ENCODE measurements at places on chromosomes 2 and 18. TPM values are rescaled to one million over a fixed set of nuclear protein-coding genes. Genes with fewer than 3 reads are reported as not detected.

GRCh38 chr2:127347734-127348392, 39.9 kb downstream of the MAP3K2 start:
- peaks cover 8% of the 10 kb centered on the region for H3K4me1 ChIP-seq
- no peak overlapping the region for H3K27ac ChIP-seq
- no peaks in the 10 kb centered on the region for H3K27me3 ChIP-seq
- no peaks in the 10 kb centered on the region for H3K36me3 ChIP-seq
- no peak overlapping the region for H3K4me3 ChIP-seq

- H3K4me1 ChIP-seq = no peaks in the 10 kb centered on the region
- H3K27me3 ChIP-seq = no peaks in the 10 kb centered on the region
- no peak overlapping the region for H3K27ac ChIP-seq
- no peak for DNase-seq
- no peak overlapping the region for H3K4me3 ChIP-seq
- H3K36me3 ChIP-seq = peaks cover 27% of the 10 kb centered on the region
Measured at GRCh38 chr2:37119157-37119556, 34.8 kb downstream of the GPATCH11 start.

- H3K27ac ChIP-seq = no peak overlapping the region
- no peak for DNase-seq
- no peak overlapping the region for H3K4me3 ChIP-seq
- H3K36me3 ChIP-seq = peaks cover 16% of the 10 kb centered on the region
- no peaks in the 10 kb centered on the region for H3K27me3 ChIP-seq
Measured at GRCh38 chr2:74051504-74051903, 66.8 kb downstream of the TET3 start.

- no peaks in the 10 kb centered on the region for H3K4me1 ChIP-seq
- DNase-seq = no peak
- H3K36me3 ChIP-seq = no peaks in the 10 kb centered on the region
- peaks cover 1% of the 10 kb centered on the region for H3K27me3 ChIP-seq
Measured at GRCh38 chr18:58009166-58009565, 34.9 kb upstream of the NEDD4L start.

The AQP12A gene
- not detected for total RNA-seq

The ABCG5 gene
- total RNA-seq = not detected

GRCh38 chr2:151097128-151097527, 164.5 kb downstream of the RBM43 start:
- no peak overlapping the region for H3K27ac ChIP-seq
- no peaks in the 10 kb centered on the region for H3K36me3 ChIP-seq
- H3K27me3 ChIP-seq = no peaks in the 10 kb centered on the region
- H3K4me3 ChIP-seq = no peak overlapping the region

DNA sequence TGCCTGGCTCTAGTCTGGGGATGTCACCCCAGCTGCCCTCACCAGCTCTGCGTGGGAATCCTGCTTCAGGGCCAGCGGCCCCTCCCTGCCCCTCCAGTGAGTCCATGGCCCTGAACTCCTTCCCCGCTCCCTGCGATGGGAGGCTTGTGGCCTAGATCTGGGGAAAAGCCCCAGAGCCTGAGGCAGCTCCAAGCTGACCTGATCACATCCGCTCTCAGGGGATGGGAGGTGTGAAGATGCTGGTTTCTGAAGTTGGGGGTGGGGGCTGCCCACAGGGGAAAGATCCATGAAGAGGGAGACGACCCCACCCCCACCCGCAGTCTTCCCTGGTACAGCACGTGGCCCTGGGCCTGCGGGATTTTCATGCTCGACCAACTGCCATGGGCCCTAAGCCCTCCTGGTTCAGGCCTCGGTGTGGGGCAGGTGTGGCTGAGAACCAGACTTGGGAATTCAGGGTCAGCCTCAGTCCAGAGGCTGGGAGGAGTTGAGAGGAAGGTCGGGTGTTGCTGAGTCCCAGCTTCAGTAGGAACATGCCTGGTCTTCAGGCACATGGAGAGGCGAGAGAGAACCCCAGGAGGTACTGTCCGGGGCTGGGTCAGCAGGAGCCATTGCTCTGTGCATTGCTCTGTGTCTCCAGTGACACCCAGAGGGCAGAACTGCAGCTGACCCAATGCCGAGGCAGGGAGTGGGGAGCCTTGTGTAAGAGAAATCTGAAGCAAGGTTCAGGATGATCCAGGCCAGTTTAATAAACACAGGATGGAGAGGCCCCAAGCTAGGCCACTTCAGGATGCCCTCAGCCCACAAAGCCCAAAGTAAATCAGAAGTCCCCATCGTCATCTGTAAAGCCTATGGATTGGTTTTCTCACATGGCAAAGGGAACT, 115.1 kb downstream of the CAPN13 start:
- H3K27ac ChIP-seq = no peak overlapping the region
- H3K36me3 ChIP-seq = no peaks in the 10 kb centered on the region
- no peak for DNase-seq
- H3K4me3 ChIP-seq = no peak overlapping the region
- H3K27me3 ChIP-seq = no peaks in the 10 kb centered on the region

DNA sequence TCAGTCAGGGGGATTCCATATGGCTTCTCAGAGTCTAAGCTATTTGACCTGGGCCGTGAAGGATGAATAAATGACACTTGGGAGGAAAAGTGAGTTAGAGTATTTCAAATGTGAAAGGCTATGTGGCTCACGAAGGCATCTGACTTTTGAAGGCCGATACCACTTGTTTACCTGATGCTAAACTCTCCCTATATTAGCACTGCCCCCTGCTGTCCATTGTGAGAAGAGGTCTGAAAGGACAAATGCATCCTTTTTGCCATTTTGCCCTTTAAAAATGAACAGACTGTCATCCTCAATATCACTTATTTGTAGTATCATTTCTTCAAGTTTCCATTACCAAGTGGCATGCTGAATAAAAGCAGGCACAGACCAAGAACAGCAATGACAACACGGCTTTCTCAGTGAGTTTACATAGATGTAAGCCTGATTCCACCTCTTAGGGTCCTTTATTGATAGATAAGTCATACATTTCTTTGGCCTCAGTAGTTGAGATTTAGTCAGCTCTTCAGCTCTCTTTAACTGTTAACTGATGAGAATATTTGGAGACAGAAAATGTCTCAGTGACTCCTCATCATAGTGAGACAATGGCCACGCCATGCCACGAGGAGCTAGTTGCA, 40.1 kb downstream of the DOCK10 start:
- H3K36me3 ChIP-seq = no peaks in the 10 kb centered on the region
- H3K27ac ChIP-seq = peak overlapping the region; percentile 45
- H3K4me1 ChIP-seq = peaks cover 22% of the 10 kb centered on the region
- no peak overlapping the region for H3K4me3 ChIP-seq

DNA sequence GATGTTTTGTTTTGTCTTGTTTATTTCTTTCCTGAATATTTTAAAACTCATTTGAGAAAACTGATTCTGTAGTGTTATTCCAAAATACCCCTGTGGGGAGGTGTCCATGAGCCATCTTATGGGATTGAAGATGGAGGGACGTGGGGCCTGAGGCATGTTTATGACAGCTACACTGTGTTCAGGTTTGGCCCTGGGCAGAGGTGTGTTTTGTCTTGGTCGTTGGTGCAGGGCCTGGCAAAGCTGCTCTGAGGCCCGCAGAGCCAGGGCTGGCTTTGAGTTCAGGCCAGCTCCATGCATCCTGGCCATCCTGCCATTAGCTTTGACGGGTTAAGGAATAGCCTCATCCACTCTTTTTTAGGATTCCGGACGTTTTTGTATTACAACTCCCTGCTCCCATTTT, 68.9 kb downstream of the TMEM18 start:
- H3K4me3 ChIP-seq = no peak overlapping the region
- no peak overlapping the region for H3K27ac ChIP-seq
- no peak for DNase-seq
- no peaks in the 10 kb centered on the region for H3K4me1 ChIP-seq
- no peaks in the 10 kb centered on the region for H3K27me3 ChIP-seq

GRCh38 chr2:190722061-190722759, 73.3 kb downstream of the NAB1 start:
- H3K27me3 ChIP-seq = no peaks in the 10 kb centered on the region
- H3K27ac ChIP-seq = no peak overlapping the region
- H3K4me1 ChIP-seq = no peaks in the 10 kb centered on the region
- DNase-seq = no peak
- H3K36me3 ChIP-seq = no peaks in the 10 kb centered on the region

DNA sequence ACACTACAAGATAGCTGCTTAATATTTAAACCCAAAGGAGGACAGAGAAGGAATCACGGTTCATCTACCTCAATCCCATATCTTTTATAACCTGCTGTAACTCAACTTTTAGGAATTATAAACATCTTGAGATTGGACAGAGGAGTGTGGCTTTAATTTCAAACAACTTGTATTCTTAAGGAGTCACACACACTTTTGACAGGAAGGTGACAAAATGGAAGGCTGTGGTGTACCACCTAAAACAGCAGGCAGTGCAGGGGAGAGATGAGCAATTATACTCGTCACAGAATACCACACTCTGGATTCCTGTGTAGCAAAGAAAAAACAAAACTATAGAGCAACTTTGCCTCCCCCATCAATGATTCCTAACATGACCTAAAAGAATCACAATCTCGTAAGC, 194.8 kb downstream of the ZEB2 start:
- H3K36me3 ChIP-seq = no peaks in the 10 kb centered on the region
- H3K4me1 ChIP-seq = peaks cover 21% of the 10 kb centered on the region
- no peak overlapping the region for H3K4me3 ChIP-seq
- H3K27me3 ChIP-seq = no peaks in the 10 kb centered on the region
- DNase-seq = peak; percentile 34
- H3K27ac ChIP-seq = peak overlapping the region; percentile 74

The PARD6G gene
- total RNA-seq = not detected

DNA sequence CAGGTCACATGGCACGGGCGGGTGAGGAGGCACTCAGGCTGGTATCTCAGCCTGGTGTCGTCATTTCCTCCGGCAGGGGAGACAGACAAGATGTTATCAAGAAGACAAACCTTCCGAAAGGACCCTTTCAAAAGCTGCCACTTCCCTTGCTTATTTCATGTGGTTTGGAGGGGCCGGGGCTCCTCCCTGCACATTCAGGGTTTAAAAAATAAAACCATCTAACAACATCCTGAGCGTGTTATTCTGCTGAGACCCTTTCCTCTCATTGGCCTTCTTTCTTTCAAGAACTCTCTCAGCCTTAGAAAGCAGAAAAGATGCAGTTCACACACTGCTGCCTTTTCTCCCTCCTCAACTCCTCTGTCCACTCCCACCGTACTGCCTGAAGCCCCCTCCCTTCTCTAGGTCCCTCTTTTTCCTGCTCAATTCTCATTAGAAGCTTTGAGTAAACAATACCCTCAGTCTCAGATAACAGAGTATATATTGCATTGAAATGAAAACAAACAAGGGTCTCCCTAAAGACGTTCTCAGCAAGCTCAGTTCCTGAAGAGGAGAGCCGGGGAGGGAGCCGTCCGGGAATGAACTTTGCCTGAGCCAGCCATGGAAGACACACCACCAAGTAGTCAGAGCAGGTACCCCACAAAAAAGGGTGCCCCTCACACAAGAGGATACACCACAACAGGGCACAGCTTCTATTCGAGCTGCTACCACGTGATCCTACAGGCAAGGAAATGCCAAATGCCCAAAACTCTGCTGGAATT, 9.7 kb downstream of the SMAD7 start:
- peak overlapping the region; percentile 79 for H3K27ac ChIP-seq
- H3K27me3 ChIP-seq = no peaks in the 10 kb centered on the region
- H3K4me1 ChIP-seq = peaks cover 99% of the 10 kb centered on the region
- H3K36me3 ChIP-seq = peaks cover 27% of the 10 kb centered on the region
